Tibial artery (tissue), 4 donors: ENCODE measurements at places on chromosomes 13 and 19.

GRCh38 chr13:56352361-56352760, 788.4 kb upstream of the PRR20A start:
- no peak for DNase-seq

DNA sequence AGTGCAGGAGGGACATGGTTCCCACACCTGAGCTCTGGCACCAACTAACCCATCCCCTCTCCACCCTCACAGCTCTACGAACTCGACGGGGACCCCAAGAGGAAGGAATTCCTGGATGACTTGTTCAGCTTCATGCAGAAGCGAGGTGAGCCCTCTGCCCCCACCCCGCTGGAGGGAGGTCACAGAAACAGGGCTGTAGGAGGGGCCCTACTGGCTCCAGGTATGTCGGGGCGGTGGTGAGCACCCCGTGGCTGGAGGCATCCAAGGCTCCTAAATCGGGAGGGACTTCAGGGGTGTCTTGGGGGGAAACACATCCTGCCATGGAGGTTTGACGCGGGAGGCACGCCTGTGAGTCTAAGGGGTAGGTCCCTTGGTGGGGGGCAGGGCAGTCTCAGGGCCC, 24.1 kb upstream of the WDR18 start:
- DNase-seq: no peak

- DNase-seq: no peak
Observed at GRCh38 chr13:91212231-91212630, 135.3 kb upstream of the MIR17HG start.

GRCh38 chr13:74148352-74148751, 14.1 kb upstream of the KLF12 start:
- DNase-seq: no peak

DNA sequence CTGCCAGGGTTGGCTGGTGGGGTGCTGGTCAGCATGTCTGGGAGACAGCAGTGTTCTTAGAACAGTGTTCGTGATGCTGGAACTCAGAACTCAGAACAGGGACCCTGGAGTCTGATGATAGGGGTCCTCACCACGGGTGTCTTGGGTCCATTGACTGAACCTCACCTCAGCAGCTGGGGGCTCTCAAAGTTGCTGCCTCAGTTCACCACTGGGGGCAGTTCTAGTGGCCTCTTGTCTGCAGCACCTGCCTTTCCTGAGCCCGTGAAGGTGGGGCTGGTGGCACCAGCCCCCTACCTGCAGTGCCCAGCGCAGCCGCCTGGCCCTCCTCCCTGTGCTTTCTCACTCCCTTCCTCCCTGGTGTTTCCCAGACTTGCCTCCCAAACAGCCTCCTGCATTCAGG, 28.5 kb downstream of the SAFB start:
- no peak for DNase-seq

GRCh38 chr19:38047641-38048040, 140.6 kb downstream of the SIPA1L3 start:
- no peak for DNase-seq

DNA sequence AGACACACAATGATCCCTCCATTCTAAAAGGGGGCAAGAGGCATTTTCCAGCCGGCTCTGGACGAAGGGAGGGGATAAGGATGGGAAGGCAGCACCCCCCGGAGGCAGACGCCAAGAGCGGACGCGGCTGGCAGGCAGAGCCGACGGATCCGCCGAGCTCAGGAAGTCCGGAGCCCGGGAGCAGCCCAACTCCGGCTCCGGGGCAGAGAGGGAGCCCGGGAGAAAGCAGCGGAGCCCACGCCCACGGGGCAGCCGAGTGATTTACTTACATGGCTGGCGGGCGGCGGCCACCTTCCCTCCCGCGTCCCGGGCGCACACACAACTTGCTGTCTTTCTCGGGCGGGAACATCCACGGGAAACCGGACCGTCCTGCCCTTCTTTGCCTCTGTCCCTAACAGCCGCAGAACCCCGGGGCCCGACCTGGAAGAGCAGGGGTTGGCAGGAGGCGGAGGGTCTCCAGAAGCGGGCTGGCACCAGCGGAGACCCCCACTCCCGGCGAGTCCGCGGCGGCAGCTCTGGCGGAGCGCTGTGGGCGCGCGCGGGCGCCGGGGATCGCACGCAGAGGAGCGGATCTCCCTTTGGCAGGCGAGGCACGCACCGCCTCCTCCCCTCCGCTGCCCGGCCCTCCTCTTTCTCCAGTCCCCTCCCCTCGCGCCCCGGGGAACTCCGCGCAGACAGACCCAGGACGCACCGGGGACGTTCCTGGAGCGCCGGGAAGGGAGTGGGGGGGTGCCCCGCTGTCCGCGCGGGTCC, at the start of gene LHFPL6:
Gene LHFPL6, minus strand, starts transcription at position 580 of the 753 bp plus-strand sequence.
- DNase-seq: peak; percentile 93

DNA sequence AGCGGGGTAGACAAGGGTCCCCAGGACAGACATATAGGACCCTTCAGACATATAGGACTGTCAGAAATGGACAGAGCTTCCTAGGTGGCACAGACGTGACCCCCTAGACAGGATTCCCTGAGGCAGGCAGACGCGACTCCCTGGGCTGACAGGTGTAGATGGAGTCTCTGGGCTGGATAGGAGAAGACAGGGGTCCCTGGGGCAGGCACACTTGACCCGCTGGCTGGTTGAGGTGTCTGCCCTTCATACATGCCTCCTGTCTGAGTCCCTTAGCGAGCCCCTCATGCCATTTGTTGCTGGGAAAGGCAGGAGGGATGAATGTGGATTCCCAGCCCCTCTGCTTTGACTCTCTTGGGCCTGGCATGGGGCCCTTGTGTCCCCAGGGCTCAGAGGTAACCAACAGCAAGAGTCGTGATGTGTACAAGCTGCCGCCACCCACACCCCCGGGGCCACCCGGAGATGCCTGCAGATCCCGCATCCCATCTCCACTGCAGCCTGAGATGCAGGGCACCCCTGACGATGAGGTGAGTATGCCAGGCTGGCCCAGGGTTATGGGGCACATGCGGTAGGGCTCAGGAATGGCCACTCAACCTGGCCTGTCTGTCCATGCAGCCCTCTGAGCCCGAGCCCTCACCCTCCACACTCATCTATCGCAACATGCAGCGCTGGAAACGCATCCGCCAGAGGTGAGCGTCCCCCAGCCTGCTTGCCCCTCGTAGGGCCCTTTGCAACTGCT, 3.0 kb downstream of the HSPB6 start:
- no peak for DNase-seq
